Large intestine (tissue), 12 donors: ENCODE measurements at places on chromosomes 7 and 10. TPM values are rescaled to one million over a fixed set of nuclear protein-coding genes. Genes with fewer than 3 reads are reported as not detected.

DNA sequence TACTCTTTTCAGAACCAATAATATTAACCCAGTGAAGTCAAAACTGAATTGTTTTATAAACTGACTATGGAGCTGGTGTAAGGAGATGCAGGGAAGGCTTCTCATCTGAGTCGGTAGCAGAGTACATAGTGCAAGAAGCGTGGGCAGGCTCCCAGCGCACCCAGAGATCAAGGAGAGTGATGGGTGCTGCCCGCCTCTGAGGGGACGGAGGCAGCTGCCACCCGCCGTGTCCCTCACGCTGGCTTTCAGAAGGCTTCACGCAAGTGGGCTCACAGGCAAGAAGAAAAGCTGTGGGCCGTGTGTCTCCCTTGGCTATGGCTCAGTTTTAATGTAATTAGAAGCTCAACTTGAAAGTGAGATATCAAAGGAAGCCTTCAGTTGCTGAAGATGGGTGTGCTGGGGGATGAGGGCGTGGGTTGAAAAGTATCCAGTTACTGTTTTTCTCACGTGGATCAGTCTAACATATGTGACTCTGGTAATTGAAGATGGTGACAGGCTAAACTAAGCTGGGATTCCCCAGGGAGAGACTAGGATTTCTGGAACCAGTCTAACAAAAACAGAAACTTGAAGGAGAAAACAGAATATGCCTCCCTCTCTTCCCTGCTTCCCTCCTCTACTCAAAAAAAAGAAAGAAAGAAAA is 159.9 kb downstream of the MGMT start:
- no peak for DNase-seq

GRCh38 chr10:127216274-127216673 is 19.9 kb upstream of the INSYN2A start:
- no peak for DNase-seq

- DNase-seq: no peak
These were observed 14.5 kb downstream of the LOXL4 start for GRCh38 chr10:98253499-98253898.

- no peak for DNase-seq
These were observed at the start of gene ACTL6B for GRCh38 chr7:100655908-100656674. TSS of gene ACTL6B (minus strand) at chr7:100656448. CDS start at chr7:100656354, 94 bp downstream.

LLCFC1 gene
- 6.6 TPM for polyA plus RNA-seq

GRCh38 chr10:29302499-29302898 is 13.6 kb downstream of the LYZL1 start:
- no peak for DNase-seq

- no peak for DNase-seq
These were observed 23.4 kb downstream of the VWA2 start for GRCh38 chr10:114262496-114262895.

DNA sequence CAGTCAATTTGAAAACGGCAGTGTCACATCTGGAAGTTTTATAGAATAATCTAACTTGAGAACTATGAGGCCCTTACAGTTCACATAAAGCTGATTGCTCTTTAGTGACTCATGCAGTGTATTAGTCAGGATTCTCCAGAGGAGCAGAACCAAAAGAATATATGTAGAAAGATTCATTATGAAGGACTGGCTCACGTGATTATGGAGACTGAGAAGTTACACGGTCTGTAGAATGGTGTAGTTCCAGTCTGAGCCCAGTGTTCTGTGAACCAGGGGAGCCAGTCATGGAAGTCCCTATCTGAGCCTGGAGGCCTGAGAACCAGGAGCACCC is 21.5 kb downstream of the RBM33 start:
- no peak for DNase-seq

OR2A1 gene
- polyA plus RNA-seq: 0.94 TPM

GRCh38 chr10:10045765-10046028 is 972.0 kb upstream of the CELF2 start:
- DNase-seq: peak; percentile 42

- DNase-seq: no peak
These were observed 232.4 kb upstream of the FZD8 start for GRCh38 chr10:35874311-35875015.

DNA sequence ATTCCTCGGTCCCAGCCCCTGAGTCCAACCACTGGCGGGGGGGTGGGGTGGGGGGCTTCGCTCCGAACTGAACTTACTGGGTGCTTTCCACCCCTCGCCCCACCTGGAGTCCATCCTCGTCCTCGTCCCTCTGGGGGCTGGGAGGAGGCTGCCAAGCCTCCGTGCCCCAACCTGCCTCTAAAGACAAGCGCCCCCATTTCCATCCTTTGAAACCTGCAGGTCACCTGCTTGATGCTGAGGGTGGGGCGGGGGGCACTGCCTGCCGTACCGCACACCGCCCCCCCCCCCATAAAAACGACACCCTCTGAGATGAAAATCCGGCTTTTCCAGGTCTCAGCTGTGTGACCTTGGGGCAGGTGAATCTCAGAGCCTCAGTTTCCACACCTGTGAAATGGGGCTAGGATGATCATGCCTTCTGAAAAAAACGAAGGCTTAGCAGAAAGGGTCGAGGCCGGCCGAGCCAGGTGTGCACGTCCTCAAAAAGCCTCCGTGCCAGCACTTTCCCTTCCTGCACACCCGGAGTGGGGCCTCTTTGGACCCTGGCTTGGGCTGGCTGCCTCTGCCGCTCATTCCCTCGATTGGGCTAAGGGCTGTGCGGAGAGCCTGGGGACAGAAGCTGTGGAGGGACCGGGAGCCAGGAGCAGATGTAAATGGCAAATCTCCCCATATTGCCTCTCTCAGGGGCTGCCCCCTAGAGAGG is 967 bp downstream of the ELFN1 start:
- no peak for DNase-seq

DNA sequence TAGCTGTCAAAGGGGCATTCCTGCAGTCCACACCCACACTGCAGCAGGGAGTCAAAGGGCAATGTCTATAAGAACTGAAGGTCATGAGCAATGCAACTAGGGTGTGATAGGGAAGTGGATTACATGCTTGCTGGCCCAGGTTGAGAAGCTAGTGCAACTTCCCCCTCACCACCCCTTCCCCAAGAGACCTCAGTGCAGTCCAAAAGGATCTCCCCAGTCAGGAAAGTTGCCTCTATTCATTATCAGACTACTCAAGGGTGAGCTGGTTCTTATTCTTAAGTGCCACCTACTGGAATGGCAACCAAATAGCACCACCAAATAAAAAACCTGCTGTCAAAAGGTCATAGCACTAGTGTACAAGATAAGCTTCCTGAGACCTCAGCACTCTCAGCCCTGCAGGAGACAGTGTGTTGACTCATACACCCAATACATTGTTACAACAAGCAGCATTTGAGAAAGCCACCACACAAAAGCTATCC is 28.2 kb downstream of the MTERF1 start:
- DNase-seq: no peak

DNA sequence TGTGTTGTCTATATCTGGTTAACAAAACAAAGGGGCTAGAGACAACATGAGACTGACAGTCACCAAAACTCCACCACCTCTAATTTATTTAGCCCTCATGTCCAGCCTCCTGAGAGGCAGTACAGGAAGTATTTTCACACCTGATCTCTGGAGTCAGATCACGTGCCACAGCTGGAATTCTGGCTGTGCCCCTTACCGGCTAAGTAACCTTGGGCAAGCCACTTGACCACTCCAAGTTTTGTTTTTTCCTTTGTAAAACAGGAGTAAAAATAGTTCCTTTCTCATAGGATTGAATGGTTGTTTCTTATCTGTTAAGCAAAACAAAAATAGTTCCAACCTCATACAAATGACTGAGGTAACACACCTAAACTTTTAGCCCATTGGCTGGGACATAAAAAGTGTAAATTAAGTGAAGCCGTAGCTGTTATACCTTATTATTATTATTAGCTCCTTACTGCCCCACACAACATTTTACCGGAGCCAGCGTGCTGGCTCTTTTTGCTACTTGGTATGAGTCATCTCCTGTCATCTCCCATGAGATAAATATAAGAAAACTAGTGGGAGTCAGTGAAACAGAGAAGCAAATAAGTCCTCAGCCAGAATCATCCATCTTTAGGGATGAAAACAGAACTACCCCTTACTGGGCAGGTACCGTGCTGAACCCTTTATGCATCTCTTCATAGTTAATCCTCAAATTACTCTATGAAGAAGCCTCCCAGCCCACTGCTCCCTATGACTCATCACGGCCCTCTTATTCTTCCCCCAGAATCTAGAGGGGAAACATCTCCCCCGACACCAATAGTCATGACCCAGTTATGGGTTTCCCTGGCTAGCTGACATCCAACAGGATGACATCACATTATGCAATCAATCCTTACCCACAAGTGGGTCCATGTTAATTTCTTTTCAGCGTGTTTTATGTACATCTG is 44.9 kb downstream of the PPP1R3C start:
- no peak for DNase-seq

CLDN3 gene
- 167 TPM for polyA plus RNA-seq

DNA sequence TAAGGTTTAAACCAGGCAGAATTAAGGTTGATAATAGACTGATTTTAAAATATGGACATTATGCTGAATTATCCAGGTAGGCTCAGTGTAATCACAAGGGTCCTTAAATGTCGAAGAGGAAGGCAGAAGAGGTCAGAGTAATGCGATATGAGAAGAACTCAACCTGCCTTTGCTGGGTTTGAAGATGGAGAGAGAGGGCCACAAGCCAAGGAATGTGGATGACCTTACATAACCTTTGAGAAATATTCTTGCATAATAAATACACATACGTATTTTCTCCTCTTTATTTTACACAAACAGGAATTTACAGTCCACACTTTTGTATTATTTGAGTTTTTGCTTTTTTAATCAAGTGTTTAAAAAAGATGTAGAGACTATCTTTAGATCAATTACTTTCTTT is 88.5 kb downstream of the ST7 start:
- no peak for DNase-seq

DNA sequence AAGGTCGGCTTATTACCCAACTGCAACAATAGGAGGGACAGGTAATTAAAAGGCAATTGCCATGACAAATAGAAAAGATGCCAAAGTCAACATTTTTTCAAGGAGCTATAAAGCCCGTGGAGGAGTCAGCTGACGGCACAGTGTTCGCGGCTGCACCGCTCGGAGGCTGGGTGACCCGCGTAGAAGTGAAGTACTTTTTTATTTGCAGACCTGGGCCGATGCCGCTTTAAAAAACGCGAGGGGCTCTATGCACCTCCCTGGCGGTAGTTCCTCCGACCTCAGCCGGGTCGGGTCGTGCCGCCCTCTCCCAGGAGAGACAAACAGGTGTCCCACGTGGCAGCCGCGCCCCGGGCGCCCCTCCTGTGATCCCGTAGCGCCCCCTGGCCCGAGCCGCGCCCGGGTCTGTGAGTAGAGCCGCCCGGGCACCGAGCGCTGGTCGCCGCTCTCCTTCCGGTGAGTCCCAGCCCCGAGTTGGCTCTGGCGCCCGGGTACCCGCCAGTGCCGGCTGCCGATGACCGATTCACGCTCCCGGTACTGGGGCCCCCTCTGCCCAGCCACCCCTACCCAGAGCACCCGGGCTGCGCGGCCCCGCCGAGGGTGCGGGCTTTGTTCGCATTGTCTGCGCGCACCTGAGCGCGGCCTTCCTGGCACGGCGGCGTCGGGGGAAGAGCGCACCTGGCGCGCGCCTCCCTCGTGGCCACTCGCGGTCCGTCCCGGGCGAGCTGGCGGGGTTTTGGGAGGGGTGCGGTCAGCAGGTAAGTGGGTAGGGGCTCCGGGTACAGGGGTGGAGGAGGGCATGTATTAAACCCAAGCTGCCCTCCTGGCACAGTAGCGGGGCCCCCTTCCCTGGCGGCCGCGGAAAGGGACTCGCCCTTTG is at the start of gene VWA2:
Gene VWA2, plus strand, starts transcription at position 138 of the 877 bp plus-strand sequence. CDS start 9,460 bp downstream, outside the sequence.
- DNase-seq: peak; percentile 42

GRCh38 chr10:5196702-5197113 is at the start of gene AKR1C4:
TSS of gene AKR1C4 (plus strand) at chr10:5196837. CDS start at chr10:5196868, 31 bp downstream.
- peak; percentile 66 for DNase-seq

DNA sequence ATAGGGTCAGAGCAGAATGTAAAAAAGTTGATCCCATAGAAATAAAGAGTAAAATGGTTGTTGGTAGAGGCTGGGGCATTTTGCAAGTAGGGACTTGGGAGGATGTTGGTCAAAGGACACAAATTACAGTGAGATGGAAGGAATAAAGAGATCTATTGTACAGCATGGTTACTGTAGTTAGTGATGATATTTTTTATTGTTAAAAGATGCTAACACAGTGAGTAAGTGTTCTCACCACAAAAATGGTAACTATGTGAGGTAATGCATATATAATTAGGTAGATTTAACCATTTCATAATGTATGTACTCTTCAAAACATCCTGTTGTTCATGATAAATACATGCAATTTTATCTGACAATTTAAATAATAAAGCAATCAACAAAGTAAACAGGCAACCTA is 280.7 kb upstream of the MAGI2 start:
- DNase-seq: no peak

MUC3A gene
- 127 TPM for polyA plus RNA-seq

DNA sequence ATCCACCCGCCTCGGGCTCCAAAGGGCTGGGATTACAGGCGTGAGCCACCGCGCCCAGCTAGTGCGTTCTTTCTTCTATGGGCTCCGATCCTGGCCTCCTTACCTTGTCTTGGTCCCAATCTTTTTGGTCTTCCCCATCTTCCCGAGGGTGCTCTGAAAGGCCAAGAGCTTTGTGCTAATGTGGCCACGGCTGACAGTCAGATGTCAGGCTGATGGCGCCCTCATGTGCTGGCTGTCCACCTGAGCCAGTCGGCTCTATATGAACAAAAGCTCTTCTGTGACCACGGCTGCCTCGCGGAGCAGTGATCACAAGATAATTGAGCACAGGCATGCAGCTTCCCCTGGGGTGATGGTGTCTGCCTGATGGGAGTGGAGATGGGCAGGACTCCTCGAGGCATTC is 11.0 kb upstream of the AHCYL2 start:
- DNase-seq: no peak

- DNase-seq: no peak
These were observed 117.2 kb downstream of the SEMA3E start for GRCh38 chr7:83531766-83532165.

ABCB1 gene
- 7.0 TPM for polyA plus RNA-seq

- DNase-seq: no peak
These were observed 1106.5 kb upstream of the AUTS2 start for GRCh38 chr7:68491523-68492358.

DNA sequence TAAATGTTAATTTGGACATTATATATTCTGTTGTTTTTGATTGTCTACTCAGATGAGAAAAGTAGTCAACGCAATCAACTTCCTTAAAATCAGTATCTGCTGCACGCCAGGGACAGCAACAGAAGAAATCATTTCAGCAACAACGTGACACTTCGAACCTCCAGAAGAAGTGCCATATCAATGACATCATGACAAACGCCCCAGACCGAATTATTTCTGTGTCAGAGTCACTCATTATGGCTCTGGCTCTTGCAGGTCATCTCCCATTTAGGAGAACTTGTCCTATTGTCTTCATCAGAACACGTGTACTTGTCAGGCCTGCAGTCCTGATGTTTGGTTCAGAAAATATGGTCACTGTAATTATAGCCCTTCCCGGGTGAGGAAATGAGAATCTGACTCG is 276.3 kb downstream of the ADARB2 start:
- DNase-seq: no peak

MKI67 gene
- polyA plus RNA-seq: 26.5 TPM

GRCh38 chr7:137576481-137576880 is 232.9 kb upstream of the PTN start:
- DNase-seq: no peak

CNPY1 gene
- not detected for polyA plus RNA-seq

DNA sequence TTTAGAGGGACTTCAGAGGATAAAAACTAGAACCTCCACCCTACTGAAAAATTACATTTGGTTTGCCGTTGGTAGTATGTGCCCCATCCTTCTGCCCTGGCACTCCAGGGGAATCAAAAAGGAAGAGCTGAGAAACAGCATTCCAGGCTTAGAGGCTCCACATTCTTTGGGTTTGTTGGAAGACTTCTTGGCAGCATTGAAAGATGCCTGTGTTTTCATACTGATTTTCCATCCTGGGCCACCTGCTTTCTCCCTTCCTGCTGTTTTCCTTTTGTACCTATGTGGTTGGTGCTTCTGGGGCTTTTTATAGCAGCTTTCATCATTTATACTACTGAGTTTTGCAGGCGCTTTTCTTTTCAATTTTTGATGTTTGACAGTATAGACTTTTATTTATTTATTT is 61.7 kb downstream of the AUTS2 start:
- no peak for DNase-seq
